ENCODE measurements at places on chromosomes 2 and 18. TPM values are rescaled to one million over a fixed set of nuclear protein-coding genes. Genes with fewer than 3 reads are reported as not detected.

The C2orf80 gene
- not detected for total RNA-seq

The TXNDC2 gene
- total RNA-seq = not detected

The TMEM169 gene
- total RNA-seq = 1.7 TPM

DNA sequence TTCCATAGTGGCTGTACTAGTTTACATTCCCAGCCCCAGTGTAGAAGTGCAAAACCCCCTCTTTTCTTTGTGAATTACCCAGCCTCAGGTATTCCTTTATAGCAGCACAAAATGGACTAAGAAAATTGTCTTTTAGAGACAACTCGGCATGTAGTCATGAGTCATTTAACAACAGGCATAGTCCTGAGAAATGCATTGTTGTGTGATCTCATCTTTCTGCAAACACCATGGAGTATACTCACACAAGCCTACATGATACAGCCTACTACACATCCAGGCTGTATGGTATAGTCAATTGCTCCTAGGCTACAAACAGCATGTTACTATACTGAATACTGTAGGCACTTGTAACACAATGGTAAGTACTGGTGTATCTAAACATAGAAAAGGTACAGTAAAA, 44.4 kb upstream of the MBP start:
- no peak for DNase-seq

DNA sequence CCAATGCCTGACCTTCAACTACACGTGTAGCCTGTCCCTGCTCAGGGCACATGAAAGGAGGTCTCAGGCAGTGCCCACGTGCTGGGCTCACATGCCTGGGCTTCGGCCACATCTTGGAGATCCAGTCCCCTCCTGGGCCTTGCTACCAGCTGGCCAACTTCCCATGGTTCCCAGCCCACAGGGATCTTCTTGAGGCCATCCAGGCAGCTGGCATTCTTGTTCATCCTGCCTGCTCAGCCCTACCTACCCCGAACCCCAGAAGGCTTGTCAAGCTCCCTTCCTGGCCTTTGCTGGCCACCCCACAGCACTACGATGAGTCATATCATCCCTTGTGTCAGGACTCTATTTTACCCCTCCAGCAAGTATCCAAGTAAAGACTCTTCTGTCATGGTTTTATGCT, 97.1 kb downstream of the ZBTB7C start:
- no peak for DNase-seq

- no peak for DNase-seq
Measured at GRCh38 chr2:24363301-24363700, 3.0 kb upstream of the ITSN2 start.

- DNase-seq = no peak
Measured at GRCh38 chr2:149690825-149691224, 103.2 kb upstream of the MMADHC start.

Data from activated naive CD4-positive, alpha-beta T cell treated with anti-CD3 and anti-CD28 coated beads, Interleukin-2, amount 50 U/mL, for 72 hours (primary cell).